ENCODE measurements at places on chromosomes 3 and 15.

DNA sequence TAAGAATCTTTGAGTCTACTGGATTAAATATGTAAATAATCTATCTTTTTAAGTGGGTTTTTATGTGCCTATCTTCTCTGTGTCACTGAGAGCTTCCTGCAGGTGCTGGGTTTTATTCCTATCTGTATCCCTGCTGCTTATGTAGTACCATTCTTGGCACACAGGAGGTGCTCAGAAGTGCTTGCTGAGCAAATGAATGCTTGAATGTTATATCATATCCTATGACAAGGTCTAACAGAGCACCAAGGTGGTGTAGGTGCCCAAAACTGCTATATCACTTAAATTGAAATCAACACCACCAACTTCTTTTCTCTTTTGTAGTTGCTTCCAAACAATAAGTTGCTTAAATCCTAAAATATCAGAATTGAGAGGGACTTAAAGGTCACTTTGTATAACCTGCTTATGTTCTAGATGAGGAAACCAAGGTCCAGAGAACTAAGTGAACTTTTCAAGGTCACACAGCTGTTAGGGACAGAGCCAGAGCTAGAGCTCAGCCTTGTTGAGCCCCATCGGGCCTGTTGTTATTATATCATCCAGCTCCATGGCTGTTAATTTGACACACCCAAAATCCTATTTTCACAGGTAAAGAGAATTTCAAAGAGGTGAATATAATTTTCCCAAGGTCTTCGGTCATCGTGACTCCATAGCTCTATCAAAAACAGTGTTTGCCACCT is 46.0 kb downstream of the CCNL1 start:
- DNase-seq = no peak

GRCh38 chr3:124669470-124669869 is 60.8 kb upstream of the UMPS start:
- peak; percentile 71 for DNase-seq

DNA sequence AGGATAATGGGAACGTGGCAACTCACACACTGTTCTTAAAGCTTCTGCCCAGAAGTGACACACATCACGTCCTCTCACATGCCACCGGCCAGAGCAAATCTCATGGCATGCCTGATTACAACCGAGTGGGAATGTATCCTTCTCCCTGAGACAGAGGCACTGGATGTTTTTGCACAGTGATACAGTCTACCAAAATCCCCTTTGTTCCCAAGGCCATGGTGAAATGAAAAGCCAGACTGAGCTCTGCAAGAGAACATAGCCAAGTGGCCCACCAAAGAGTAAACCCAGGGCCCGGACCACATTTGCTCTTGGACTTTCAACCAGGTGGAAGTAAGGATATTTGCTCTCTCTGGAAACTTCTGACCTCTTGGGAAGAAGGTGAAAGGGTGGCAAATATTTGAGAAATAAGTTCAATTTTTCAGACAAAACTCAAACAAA is 186.2 kb upstream of the STT3B start:
- DNase-seq = no peak

- no peak for DNase-seq
Observed at GRCh38 chr3:122671553-122671952, 9.1 kb upstream of the PARP14 start.

DNA sequence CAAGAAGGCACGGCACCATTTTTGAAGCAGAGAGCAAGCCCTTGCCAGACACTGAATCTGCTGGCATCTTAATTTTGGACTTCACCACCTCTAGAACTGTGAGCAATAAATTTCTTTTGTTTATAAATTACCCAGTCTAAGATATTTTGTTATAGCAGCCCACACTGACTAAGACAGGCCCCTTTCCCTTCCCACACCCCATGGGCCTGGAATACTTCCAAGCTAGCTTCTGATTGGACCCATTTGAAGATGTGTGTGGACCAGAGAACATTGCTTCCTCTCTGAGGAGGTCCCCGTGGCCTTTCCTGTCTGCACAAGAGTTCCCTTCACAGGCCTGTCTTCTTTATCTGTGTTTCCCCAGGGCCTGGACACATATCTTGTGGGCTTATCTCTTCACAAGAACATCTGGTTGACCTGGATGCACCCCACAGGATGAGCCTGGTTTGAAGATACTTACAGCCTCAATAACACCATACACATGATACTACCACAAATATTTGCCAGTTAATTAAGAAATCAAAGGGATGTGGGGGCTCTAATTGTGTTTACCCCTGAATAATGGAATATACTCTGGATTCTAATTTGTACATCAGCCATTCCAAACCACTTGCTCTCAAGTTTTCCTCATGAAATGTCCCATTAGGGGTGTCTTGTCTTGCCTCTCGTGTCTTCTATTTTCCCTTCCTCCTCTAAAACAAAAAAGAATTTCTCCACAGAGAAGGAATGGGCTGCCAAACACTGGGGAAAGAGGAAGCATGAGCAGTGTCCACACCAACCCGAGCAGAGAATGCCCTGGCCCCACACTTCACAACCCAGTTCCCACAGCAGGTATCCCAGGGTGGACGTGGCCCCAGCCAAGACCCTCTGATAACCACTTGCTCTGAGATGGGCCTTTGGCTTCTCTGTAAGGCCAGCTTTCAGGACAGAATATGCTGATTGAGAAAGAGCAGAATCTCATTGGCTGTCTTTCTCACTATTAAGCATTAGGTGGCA is 42.5 kb downstream of the GLB1 start:
- no peak for DNase-seq

DNA sequence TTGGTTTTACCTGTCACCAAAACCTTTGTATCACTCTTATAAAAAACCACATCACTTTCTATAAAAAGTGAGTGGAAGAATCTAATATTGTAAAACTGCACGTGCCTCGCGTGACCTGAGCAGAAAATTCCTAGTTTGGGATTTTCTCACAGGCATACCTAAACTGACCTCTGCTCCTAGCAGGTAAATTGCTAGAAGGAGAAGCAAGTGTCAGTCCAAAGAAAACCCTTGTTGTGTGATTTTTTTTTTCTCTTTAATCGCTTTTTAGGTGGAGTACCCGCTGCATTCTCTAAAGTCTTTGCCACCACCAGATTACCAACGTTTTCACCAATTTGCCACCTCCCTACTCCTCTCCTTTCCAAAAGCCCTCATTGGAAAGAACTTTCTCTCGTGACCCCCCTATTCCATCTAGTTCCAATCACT is 534 bp upstream of the UBE2E1 start:
- DNase-seq = no peak

DNA sequence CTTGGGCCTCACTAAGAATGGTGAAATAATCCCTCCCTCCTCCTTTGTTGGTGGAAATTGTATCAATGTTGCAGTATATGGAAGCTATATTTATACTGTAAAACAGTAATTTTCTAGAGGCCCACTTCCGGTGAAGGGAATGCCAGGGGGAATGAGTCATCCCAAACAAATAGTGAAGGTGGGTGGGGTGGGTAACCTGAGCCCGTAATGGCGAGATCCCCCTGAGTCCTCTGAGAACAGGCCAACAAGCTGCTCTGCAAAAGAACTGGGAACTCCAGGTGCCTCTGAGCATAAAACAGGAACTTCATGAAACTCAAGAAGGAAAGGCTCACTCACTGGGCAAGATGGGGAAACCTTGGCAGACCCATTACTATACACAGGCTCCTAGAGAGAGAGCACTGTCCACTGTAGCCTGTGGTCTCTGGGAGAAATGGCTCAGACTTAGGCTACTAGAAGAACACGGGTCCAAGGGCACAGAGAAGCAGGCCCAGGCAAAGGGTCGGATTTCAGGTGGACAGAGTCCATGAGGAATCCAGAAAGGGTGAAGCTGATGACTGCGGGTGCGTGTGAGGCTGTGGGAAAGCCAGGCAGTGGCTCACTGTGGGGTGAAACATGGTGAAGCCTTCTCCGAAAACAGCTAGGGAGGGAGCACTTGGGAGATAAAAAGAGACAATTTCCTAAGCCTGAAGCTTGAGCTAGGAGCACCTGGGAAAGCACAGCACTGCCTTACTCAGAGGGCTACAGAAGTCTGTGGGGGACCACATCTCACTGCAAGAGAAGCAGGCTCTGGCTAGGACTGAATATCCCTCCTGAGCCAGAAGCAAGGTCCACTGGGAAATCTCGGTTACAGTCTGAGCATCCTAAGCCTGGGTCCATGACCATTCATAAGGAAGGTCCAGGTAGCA is 19.8 kb downstream of the LARP6 start:
- DNase-seq = peak; percentile 67

- no peak for DNase-seq
Observed at GRCh38 chr15:35182841-35183479, 97.9 kb upstream of the NANOGP8 start.

DNA sequence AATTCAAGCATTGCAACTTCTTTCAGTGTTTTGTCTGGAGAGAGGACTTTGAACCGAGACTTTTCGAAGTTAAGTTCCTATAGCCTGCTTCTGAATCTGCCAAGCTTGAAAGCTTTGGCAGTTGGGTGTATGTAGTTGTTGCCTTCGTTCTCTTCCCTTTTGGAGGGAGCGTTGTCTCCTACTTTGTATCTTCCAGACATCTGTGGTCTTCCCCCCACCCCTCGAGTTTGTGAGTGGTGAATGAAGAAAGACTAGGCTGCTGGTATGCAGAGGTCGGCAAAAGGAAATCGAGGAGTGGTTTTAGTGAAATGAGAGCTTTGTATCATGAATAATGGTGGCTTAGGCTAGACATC is 1.3 kb downstream of the CTNNB1 start:
- peak; percentile 30 for DNase-seq

DNA sequence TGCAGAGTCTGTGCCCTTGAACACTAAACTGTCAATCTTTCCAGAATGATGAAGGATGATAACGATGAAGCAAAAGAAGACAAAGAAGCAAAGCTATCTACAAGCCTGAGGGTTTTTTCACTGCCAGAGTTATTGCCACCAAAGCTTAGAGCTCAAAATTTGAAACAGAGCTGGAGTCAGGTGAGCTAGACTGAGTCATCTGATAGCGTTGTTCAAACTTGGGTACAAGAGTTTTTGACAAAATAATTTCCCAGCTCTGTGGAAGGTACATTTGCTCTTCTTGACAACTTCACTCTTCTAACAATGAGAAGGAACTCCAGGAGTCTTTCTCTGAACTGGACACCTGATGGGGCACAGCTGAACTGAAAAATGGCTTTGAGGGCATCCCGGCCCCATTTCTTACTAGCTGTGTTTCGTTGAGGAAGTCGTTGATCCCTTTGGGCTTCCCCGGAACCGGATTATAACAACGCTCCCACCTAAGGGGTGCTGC is 715 bp downstream of the MCCC1 start:
- DNase-seq = no peak

GRCh38 chr15:88246666-88247446 is 9.7 kb downstream of the NTRK3 start:
- peak; percentile 45 for DNase-seq

DNA sequence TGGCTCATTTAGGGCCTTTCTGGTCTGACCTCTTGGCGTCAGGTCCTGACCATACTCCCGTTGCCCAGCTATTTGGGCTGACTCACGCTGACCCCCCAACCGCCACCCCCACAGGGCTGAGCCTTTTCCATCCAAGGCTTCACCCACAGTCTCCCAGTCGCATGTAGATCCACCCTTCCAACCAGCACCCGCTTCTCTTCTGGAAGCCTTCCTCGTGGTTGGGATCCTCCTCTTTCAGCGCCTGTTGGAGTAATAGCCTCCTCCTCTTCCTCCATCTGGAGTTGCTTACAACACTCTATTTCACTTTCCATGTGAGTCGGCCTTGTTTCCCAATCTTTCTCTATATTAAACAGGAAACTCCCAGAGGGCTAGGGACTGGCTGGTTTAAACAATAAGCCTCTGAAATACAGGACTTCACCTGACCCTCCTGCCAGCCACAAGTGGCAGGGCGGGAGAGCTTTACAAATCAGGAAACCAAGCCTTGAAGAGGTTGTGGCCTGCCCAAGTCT is 2.1 kb upstream of the ALAS1 start:
- peak; percentile 58 for DNase-seq

DNA sequence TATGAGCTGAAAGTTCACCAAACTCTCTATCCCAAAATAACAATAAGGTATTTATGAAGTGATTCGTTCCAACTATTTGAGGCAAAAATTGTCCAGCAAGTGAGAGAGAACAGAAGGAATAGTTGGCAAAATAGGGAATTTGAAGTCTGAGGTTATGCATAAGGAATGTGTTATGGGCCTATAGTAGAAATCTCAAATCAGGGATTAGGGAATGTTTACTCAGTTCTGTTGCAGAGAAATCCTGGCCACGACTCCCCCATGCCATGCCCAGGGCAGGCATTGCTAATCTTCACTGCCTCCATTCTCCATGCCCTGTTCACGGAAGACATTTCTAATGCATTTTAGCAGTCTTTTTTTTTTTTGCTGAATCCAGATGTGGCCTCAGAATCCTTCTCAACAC is 58.6 kb downstream of the FLNB start:
- peak; percentile 78 for DNase-seq

- DNase-seq = no peak
Observed at GRCh38 chr3:99706410-99706809, 68.0 kb downstream of the COL8A1 start.

- DNase-seq = no peak
Observed at GRCh38 chr15:90868261-90868689, at the start of gene FURIN. Gene FURIN (plus strand): TSS chr15:90868588. CDS start chr15:90875741, 7,153 bp downstream.

- peak; percentile 67 for DNase-seq
Observed at GRCh38 chr3:108175352-108175751, 46.9 kb downstream of the IFT57 start.

DNA sequence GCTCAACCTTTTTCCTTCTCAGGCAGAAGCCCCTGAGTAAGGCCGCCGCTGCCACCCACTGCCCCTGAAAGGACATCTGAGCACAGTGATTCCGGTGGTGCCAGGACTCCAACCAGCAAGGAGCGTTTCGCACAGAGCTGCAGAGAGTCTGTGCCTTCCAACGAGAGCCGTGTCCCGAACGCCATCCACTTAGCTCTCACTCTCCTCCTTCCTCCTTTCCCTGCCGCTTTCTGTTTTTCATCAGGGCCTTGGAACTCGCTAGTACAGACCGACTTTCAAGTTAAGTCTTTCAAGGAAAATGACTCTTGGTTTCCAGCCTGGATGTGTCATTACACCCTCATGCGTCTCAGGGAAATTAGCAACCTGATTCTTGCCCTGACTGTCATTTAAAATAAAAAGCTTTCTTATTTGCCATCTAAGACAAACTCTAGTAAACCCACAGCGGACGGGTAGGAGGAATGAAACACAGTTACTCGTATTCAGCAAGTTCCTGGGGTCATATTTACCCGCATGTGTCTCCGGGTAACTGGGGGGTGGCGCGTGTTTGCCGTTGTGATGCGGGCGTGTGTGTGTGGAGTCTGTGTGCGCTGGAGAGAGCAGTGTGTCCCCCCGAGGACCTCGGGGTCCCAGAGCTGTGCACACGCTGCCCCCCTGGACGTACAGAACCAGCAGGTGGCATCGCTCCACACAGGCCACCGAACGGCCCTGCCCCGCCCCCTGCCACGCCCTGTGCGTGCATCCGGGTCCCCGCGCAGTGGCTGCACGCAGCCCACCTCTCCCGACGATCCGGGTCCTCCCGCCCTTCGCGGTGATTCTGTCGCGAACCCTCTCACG is 30.4 kb upstream of the ALDH1A3 start:
- DNase-seq = no peak

GRCh38 chr3:97932387-97932801 is 39.8 kb downstream of the RIOX2 start:
- DNase-seq = no peak

Measured in HCEC 1CT (cell line).